Stimulated activated CD4-positive, alpha-beta T cell treated with anti-CD3 and anti-CD28 coated beads, Interleukin-2, amount 100 ng/mL, for 24 hours (primary cell): ENCODE measurements at places on chromosomes 6 and 20.

DNA sequence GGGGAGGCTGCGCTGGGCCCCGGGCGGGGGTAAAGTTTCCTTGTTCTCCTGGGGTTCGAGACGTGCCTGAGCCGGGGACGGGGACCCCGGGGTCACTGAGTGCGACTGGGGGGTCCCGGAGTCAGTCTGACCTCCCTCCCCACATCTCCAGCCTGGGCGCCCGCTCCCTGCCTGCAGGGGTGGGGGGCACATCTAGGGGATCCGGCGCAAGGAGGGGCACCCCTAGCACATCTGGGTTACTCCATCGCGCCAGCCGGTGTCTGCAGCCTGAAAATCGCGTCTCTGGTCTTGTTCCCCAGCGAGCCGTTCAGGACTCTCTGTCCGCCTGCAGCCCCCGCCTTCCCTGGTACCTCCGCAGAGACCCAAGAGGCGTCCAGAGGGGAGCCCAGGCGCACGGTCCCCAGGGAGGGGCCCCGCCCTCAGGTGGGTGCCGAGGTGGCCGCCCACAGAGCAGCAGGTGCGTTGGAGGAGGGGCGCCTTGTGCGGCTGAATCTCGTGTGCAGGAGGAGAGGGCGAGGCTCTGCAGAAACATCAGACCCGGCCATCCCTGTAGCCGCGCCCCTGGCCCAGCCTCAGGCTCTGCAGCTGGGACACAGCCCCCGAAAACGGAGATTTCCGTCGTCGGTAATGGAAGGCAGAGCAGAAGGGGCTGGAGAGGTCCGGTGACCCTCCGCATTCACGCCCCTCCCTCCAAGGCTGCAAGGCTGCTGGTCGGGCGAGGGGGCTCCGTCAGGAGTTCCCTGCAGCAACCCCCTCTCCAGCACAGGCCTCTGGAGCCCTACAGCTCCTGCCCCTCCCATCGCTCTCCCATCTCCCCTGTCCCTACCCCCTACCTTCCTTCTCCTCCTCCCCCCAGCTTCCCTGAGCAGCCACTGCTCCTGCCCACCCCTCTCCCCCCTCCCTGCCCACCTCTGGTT lies 628 bp upstream of the CHRNA4 start:
- DNase-seq, result no peak

DNA sequence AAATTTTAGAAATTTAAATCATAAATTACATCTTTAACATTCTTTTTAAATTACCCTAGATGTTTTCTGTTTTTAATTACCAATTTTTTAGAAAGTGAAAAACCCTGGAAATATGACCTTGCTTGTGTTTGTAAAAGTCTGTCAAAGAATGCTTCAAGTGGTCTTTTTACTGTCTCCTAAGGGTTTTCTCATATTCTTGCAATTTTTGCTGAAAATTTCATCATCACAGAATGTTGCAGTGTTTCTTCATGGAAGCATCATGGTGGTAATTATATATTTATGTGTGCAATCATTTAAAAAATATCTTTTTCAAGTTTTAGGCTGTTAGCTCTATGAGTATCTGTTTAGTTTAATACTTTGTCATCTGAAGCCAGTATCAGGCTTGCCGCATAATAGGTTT lies 178.2 kb downstream of the HDGFL1 start:
- DNase-seq, result no peak

GRCh38 chr6:34021554-34022190 lies 124.2 kb downstream of the GRM4 start:
- no peak for DNase-seq

DNA sequence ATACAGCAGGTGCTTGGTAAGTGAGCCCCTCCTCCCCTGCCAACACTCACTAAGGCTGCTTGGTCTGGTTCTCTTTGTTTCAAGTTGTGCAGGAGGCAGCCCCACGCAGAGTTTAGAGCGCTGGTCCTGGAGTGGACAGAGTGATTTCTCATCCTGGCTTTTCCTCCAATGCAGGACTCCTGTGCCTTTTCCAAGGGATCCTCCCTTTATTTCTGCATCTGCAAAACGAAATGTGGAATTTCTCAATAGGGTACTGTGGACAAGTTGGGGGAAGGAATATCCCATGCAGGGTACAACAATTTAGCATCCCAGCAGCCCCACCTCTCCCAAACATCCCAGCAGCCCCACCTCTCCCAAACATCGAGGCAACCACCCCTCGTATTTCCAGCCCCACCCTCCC lies 30.6 kb upstream of the CCDC167 start:
- no peak for DNase-seq

DNA sequence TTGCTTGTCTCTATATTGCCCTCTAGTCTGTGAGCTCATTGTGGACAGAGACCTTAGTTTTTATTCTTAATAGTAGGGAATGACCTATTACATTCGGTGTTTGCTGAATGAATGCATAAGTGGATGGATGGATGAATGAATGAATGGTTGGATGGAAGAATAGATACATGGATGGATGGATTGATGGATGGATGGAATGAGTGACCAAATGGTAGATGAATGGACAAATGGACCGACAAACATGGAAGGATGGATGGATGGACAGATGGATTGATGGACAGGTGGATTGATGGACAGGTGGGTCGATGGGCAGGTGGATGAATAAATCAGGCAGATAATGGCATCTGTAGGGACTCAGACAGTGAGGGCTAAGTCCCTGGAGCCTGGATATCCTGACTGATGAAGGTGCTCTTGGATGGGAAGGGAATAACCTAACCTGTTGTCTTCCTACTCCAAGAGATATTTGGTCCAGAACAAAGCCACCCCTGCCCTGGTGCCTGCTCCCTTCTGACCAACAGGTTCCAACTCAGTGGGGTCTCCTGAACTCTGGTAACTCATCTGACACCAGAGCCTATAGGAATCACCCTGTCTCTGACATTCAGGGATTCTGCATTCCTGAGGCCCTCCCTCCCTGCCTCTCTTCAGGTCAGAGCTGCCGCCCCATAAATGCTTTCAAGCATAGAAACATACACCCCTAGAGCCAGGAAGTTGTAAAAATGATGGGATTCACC lies 9.6 kb upstream of the CCN5 start:
- DNase-seq, result no peak
